RPMI7951 (cell line): ENCODE measurements at places on chromosomes 5 and 9.

- DNase-seq, result no peak
These were observed 107.9 kb upstream of the LARP1 start for GRCh38 chr5:154647114-154647760.

DNA sequence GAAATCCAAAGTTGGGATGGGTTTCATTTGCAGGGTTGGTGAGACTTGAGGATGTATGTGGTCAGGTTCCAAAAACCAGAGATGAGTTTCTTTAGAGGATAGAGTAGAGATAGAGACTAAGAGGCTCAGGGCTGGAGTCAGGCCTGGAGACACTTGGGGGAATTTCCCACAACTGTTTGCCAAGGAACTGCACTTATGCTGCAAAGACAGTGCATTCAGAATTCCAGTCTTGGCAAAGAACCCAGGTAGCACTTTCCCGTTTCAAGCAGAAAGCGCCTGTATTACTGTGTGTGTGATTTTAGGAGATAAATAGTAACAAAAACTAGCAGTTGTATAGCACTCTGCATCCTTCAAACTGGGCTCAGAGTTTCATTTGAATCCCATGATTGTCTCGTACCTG, 55.4 kb downstream of the SNCAIP start:
- DNase-seq, result no peak

GRCh38 chr5:55551358-55551757, 16.6 kb upstream of the PLPP1 start:
- no peak for DNase-seq

DNA sequence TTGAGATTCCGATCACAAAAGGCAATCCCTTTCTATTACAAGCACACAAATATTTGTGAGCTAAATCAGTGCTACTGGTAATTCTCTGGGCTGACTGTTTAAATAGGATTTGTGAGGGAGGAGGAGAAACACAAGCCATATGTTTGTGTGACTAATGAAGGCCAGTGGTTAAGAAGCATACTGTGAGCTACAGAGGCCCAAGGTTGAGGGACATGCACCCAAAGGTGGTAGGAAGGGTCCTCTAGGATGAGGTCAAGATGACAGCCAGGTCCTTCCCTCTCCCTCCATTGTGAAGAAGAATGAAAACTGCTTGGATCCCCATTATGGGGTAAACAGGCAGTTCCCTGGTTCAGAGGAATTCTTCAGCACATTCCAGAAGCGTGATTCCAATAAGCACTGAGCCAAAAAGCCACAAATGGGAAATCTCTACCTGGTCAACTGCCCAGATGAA, 83.9 kb downstream of the SPOCK1 start:
- peak; percentile 69 for DNase-seq

DNA sequence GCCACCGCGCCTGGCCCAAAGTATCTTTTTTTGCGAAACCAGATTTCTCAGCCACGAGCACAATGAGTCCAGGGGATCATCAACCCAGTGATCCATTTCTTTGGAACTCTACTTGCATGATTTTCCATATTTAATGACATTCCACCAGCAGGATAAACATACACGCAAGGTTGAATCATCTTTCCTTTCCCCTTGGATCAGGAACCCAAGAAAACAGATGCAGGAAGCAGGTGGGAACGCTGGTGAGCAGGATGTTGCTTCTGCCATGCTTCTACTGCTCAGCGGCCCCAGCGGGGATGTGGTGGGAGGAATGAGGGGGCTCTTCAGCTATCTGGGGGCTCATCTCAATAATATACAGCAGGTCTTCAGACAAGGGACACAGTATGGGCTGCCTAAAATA, 118.2 kb downstream of the SEC61B start:
- DNase-seq, result peak; percentile 35

DNA sequence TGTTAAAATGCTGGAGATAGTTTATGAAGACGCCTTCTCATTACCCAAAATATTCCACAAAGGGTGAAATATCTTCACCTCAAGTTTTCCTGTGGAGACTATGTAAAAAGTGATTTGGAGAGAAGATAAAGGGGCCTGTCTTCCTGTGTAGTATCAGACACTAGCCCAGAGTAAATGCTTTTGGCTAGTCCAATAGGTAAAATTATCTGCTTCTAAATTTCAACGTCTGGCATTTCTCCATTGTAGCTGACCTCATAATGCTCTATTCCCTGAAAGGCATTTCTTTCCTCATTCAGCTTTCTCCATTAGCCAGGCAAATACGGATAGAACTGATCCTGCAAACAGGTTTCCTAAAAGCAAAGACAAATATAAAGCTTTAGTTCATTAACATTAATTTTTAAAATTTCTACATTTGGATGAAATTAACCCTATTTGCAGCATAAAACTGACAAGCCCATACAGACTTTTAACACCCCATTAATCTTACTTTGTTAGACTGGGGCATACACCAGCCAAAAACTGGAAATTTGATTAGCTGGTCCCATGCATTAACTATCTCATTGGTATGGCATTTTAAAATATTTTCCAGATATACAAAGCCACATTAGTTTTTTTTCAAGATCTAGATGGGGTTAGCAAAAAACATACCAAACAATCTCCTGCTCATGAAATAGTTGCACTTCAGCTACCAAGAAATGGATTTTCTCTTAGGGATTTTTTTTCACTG, 548.8 kb downstream of the EFNA5 start:
- no peak for DNase-seq

DNA sequence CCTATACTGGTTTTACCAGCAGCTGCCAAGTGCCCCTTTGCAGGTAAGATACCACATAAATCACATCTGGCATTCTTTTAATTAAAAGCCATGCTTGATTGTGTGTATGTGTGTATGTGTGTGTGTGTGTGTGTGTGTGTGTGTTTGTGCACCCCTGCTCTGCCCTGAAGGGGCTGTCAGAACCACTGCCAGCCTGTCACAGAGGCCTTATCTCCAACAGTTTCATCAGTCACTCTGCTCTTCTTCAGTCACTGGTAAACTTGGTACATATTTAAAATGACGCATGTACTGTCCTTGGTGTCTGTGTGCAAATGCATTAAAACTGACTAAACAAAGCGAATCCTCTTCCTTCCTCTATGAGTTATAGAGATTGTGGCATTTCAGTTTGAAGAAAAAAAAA, 19.0 kb upstream of the NR5A1 start:
- DNase-seq, result no peak

DNA sequence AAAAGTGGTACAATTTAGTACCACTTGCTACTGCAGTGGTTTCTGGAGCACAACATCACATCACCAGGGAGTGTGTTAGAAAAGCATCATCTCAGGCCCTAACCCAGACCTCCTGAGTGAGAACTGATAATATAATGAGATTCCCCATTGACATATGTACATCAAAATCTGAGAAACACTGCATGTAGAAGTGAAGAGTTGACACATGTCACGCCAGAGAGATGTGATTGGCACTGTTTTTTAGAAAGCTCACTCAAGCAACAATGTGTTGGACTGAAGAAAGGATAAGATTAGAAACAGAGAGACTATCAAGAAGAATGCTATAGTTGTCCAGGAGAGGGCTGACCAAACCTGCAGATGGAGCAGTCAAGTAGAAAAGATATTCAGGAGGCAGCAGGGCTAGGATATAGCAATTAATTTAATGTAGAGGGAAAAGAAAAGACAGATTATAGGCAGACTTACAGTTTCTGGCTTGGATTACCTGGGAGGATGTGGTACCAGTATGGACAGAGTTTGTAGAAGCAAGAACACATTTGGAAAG, 324.4 kb upstream of the ADAMTSL1 start:
- no peak for DNase-seq

GRCh38 chr5:6483880-6484382, 35.3 kb downstream of the UBE2QL1 start:
- DNase-seq, result no peak

DNA sequence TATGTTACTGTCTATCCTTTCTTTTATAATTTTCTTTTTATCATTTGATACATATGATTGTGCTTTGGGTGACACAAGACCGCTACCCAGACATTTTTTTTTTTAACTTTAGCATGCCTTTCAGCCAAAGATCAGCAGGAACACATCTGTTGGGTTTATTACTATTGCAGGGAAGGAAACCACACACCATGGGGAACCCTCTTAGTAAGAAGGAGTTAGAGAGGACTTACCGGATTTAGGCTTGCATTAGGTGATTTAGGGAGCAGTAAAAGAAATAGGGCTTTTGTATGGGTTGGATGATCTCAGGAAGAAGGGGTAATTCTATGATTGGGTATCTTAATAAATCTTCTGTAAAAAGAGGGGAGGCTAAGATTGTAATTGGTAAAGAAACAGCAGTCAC, 138.2 kb downstream of the SNX18 start:
- no peak for DNase-seq

- DNase-seq, result no peak
These were observed 285.6 kb downstream of the ARHGAP26 start for GRCh38 chr5:143055596-143056338.

DNA sequence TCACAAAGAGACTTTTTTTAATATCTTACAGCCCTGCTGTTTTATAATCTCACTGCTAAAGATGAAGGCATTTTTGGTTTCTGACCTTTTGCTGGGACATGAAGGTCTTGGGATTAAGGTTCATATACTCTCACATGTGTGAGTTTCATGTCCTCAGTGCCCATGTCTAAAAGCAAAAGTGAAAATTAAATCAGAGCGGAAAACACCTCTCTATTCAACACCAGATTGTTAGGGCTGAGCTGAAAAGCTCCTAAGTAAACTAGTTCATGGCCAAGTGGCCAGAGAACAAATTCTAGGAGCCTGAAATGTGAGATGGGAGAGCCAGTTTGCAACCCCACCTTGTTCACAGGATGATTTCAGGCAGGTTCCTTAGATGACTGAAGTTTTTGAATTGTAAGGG, 110.9 kb downstream of the GRIA1 start:
- DNase-seq, result no peak

GRCh38 chr9:16509997-16510396, 360.5 kb downstream of the BNC2 start:
- peak; percentile 89 for DNase-seq

GRCh38 chr5:159398936-159399335, 68.6 kb upstream of the IL12B start:
- no peak for DNase-seq

DNA sequence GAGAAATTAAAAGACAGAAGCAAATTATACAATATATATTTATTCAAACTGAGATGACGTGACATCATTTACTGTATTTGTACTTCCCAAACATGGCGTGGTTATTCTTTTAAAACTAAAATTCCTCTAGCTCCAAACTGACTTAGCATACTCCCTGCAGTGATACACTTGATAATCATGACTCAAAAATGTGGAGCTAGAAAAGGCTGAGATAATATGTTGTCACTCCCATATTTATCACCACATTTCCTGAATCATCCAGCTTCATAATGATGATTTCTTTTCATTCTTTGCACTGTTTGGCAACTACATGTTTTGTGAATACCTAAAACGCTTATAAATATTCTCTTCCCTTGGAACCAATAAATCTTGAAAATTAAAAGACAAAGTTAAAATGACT, 341.0 kb downstream of the EBF1 start:
- DNase-seq, result no peak

DNA sequence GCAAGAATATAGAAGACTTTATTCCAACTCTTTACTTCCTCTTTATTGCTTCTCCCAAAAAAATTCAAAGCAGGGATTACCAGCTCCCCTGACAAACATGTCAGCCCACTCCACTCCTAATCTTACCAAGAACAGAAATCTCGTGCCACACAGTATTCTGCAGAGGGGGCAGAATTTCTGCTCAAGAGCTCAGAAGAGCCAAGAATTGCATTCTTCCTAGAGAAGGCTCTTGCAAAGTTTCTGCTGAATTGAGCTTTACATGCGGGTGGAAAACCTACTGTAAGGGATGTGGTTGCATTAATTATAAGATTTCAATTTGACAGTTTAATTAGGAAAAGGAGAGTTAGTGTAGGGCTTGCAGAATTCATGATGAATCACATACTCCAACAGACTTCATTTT, 428.5 kb downstream of the CETN3 start:
- DNase-seq, result no peak

DNA sequence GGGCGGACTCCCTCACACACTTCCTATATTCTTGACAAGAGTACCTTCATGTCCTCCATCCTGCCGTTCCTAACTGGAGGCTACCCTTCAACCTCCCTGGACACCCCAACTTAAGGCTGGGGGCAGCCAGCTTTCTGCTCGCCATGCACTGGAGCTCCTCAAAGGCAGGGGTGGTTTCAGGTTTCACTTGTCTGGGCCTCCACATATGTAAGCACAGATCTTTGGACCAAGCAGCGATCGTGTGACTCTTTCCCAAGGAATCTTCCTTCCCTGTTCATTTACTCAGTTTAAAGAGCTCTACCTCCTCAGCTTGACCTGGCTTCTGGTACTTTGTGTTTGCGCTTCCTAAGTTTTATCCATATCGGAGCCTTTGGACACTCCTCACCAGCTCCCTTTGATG, 34.2 kb upstream of the TRPC7 start:
- no peak for DNase-seq

DNA sequence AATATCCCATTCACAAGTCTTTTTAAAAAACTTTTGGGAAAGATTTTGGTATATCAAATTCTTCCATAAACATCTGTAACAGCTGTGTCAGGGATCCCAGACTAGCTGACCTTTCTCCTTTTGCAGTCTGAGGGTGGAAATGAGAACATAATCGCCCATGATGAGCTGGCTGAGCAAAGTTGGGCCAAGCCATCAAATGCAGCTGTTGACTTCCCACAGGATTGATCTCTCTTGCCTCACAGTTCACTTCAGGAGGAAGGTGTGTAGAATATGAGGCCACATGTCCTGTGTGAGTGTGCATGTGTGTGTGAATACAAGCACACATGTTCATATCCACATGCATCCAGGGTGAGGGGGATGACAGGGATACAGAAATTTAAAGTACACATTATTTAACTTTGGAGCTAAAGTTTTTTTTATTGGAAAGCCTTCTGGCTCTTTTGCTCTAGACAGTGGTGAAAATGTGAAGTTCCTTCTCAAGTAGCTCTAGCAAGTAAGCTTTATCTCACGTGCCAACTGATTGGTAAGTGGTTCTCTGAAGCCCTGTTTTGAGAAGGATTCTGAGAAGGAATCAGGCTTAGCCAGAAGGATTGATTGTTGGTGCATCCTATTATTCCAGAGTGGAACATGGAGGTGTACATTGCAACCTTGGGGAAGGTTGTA, 468.8 kb upstream of the DMAC1 start:
- DNase-seq, result no peak

DNA sequence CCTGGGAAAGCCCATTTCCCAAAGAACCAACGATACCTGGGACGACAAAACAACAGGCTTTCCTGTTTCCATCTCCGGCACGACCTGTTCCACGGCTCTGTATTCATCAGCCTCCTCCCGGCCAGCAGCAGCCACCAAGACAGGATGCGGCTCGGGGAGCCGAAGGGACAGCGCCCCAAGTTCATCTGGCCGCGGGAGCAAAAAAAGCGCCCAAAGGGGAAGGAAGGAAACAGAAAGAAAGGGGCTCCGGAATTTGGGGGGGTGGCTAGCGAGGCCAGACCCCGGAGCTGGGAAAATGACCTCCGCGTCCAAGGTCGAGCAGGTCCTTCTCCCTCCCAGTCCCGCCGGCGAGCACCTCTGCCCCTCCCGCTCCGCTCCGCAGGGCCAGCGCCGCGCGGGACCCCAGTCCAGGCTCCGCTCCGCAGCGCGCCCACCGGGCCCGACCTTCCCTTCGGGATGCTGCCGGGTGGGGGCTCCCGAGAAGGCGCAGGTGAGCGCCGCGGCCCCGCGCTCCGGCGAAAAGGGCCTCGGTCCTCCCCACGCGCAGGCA, 608 bp downstream of the ELOVL7 start:
- DNase-seq, result no peak
